Anterior cingulate cortex (tissue), 58 donors: ENCODE measurements at places on chromosomes 1 and 21.

GRCh38 chr1:162416215-162416614 lies 4.3 kb upstream of the SH2D1B start:
- DNase-seq, result no peak

DNA sequence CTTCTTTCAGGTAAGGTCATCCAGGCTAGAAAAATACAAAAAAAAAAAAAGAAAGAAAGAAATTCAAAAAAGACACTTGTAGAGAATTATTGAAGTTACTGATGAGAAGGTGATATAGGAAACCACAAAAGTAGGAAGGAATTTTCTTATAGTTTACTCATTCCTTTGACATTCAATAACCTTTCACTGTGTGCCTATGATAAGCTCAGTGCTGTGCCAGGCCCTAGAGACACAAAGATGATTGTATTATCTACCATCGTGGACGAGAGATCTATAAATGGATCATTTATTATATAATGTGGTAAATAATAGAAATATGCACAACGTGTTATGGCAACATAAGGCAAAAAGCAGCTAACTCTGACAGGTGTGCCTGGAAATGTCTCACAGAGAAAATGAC lies 109.6 kb upstream of the NGF start:
- no peak for DNase-seq

DNA sequence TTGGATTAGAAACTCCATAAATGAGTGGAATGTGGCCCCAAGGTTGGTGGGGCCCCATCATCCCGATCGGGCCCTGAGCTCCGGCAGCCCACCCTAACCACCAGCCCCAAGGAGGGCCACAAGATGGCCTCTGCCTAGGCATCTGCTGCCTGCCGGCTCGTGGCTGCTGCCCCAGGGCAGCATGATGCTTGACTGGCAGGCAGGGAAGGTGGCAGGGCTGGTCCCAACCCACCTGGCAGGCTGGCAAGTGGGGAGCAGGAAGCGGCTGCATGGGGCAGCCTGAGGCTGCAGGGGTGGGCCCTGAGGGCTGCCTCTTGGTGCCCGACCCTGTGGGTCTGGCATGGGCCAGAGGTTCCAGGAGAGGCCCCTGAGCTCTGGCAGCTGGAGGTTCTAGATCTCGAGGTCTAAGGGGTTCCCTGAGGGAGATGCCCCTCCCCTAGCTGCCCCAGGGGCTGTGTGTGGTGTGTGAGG lies 760 bp upstream of the GJC2 start:
- DNase-seq, result no peak

- no peak for DNase-seq
These were observed 142.9 kb upstream of the ATP1B1 start for GRCh38 chr1:168963601-168964000.

GRCh38 chr1:198913667-198914066 lies 274.8 kb downstream of the PTPRC start:
- no peak for DNase-seq

- no peak for DNase-seq
These were observed 67.3 kb upstream of the LAPTM5 start for GRCh38 chr1:30824736-30825429.

DNA sequence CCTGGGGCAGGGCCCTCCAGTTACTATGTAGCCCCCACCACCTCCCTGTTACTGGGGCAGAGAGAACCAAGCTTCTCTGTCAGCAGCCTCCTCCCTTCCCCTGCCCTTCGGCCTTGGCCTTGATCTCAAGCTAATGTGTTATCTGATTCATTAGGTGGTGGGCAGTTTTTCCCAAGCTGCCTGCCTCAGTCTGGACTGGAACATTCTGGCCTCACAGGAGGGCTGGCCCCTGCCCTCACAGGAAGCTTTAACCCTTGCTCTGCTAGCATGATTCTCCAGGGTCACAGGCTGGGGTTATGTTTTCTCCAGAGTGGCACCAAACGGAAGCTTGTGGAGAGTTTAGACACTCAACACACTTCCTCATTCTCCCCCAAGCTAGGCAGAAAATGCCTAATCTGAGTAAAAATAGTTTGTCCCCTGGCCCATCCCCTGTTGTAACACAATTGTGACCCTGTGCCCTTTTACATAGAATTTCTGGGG lies 37.2 kb upstream of the SLC6A9 start:
- DNase-seq, result no peak

GRCh38 chr1:25615563-25616094 lies 962 bp upstream of the MAN1C1 start:
- DNase-seq, result no peak

DNA sequence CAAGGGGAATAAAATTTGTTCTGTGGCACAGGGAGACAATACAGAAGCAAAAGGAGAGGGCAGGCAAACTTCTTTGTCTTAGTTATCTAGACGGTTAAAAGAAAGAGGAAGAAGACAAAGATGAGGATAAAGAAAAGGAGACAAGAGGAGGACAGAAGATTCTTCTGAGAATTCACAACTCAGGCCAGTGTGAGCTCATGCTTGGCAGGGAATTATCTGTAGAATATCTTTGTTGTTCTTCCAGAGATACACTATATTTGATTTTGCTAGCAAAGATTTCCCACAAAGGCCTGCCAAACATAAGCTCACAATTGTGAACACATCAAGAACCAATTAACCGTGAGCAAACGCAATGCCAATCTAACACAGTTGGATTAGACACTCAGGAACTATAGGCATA lies 21.4 kb downstream of the SLC16A1 start:
- no peak for DNase-seq

- DNase-seq, result no peak
These were observed 12.0 kb downstream of the VAV3 start for GRCh38 chr1:107952989-107953388.
